ENCODE measurements at places on chromosomes 5 and 9. TPM values are rescaled to one million over a fixed set of nuclear protein-coding genes. Genes with fewer than 3 reads are reported as not detected.

The SOX30 gene
- polyA plus RNA-seq, result 0.81 TPM

The FBXW2 gene
- polyA plus RNA-seq, result 27.3 TPM

The CACNA1B gene
- not detected for polyA plus RNA-seq

The KIF27 gene
- 1.4 TPM for polyA plus RNA-seq

The PITX1 gene
- 0.38 TPM for polyA plus RNA-seq
